ENCODE measurements at places on chromosomes 1 and 21.

- peak; percentile 56 for DNase-seq
Measured at GRCh38 chr1:42173155-42173933, 8.8 kb upstream of the GUCA2A start.

DNA sequence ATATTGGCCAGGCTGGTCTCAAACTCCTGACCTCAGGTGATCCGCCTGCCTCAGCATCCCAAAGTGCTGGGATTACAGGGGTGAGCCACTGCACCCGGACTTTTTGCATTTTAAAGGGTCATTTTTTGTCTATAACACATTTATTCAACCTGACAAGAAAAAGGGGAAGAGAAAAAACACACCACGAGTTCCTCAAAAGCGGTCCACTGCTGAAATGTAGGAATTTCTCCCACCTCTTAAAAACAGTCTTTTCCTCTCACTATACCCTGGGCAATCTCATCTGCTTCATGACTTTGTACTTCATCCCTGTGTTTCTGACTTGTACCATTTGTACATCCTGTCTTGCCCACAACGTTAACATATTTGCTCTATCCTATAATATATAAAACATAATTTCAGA lies 413.3 kb upstream of the PTBP2 start:
- DNase-seq = no peak

GRCh38 chr21:45151445-45152160 lies 77.2 kb downstream of the ADARB1 start:
- no peak for DNase-seq

GRCh38 chr1:39129514-39129913 lies 75.0 kb upstream of the MACF1 start:
- DNase-seq = no peak

GRCh38 chr1:16383888-16384287 lies 16.8 kb downstream of the SZRD1 start:
- DNase-seq = no peak

Measured in activated CD4-positive, alpha-beta T cell treated with anti-CD3 and anti-CD28 coated beads for 24 hours (primary cell).